ENCODE measurements at places on chromosomes 7 and 10.

DNA sequence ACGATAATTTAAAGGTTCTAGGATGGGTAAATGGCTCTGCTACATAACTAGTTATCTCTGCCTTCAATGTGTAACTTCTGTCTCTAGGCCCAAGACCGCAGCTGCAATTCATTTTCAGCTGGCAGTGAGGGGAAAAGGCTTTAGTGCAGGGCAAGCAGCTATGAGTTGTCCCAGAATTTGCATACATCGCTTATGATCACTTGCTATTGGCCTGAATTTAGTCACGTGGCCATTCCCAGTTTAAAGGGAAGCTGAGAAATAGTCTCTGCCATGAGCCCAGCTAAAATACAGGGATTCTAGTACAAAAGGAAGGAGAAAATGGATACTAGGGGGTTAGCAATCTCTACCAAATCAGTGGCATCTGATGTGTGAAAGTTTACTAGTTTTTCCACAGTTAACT is 145.8 kb upstream of the IMMP2L start:
- no peak for DNase-seq

DNA sequence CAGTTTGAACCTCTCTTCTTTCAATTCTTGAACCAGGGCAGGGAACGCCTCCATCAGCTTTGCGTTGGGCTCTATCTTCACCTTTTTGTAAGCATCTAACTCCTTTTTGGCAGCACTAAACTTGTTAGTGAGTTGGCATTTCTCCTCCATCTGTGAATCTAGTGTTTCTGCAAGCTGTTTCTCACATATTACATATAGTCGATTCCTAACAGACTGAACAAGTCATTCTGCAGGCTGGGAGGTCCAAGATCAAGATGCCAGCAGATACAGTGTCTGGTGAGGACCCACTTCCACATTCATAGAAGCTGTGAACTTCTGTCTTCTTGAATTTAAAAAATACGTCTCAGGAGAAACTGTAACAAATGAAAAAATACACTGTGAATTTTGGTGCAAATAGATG is 539.7 kb downstream of the ANKRD7 start:
- DNase-seq = no peak

DNA sequence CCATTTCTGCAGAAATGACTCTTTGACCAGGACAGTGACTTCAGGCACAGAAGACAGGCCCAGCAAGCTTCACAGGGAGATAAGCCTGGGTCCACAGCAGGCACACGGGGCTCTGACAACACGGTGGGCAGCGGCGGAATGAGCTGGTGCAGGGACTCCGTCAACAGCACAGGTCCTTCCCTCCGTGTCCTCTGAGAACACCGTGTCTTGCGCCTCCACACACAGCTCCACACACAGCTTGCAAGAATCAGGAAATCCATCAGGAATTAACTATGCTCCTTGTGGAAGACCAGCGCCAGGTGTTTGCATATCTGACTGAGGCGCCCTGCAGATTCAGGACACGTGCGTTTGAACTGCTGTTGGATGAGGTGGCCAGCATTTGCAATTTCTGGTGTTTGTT is 39.6 kb downstream of the TCERG1L start:
- no peak for DNase-seq

DNA sequence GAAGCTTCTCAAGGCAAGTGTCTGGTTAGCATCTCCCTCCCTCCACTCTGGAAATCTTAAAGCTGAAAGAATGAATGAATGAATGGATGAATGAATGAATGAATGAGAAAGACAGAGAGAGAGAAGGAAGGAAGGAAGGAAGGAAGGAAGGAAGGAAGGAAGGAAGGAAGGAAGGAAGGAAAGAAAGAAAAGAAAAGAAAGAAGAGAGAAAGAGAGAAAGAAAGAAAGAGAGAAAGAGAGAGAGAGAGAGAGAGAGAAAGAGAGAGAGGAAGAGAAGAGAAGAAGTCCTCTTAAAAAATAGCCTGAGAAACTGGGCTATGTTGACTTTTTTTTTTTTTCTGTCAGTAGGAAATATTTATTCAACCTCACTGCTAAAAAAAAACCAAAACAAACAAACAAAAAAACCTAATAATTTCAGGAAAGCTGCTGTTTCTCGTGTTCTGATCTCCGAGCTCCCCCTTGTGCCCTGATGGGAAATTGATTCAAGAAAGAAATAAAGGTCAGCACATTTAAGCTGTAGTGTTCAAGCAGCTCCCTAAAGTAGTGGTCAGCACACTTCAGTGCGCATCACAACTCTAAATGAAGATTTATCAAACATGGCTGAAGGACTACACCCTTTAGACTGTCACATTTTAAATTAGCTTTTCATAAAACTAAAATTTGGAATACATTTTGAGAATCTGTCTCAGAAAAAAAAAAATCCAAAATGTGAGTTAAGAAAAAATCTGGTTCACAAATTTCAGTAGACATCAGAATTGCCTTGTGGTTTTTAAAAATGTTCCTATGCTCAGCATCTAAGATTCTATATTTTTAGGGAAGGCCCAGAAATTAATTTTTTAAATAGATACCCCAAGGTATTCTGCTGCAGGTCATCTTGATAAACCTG is 154.3 kb downstream of the ELAPOR2 start:
- DNase-seq = no peak

- no peak for DNase-seq
Observed at GRCh38 chr7:27138985-27139333, 4.5 kb downstream of the HOXA5 start.

DNA sequence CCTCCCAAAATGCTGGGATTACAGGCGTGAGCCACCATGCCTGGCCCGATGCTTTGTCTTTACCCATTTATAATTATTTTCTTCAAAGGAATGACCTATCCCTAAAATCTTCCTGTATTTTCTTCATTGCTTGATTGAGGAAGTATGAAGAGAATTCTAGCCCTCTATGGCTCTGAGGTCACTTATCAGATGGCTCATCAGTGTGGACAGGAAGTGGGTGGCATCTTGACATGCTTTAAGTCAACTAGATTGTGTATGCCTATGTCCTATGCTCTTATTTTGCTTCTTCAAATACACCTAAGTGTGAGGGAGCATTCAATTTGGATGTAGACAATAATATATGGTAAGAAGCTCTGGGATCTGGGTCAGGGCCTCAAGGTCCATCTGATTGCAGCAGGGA is 1020.5 kb downstream of the LRMDA start:
- no peak for DNase-seq

DNA sequence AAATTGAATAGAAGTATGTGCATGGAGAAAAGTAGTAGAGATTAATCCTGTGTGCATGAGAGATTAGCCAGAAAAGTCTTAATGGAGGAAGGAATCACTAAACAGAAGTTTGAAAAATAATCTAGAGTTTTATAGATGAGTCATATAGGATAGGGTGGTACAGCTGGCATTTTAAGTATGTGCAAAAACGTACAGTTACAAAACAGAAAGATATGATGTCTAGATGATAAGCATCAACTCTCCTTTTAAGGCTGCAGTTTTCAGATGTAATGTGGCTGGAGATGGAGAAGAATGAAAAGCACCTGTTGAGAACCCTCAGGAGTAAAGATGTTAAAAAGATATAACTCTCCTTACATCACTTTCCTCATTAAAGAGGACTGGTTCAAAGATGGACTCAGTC is 271.3 kb downstream of the STK31 start:
- DNase-seq = no peak

DNA sequence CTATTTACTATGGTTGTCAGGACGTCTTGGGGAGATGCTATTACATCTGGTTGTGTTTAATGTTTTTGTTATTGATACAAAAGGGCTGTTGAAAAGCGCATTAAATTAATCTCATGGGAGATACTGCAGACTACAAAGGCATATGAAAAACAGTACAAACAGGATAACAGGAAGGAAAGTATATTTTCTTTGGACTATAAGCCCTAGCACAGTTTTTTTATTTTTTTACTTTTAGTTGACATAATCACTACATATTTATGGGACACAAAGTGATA is 341.3 kb downstream of the ARL4A start:
- no peak for DNase-seq

DNA sequence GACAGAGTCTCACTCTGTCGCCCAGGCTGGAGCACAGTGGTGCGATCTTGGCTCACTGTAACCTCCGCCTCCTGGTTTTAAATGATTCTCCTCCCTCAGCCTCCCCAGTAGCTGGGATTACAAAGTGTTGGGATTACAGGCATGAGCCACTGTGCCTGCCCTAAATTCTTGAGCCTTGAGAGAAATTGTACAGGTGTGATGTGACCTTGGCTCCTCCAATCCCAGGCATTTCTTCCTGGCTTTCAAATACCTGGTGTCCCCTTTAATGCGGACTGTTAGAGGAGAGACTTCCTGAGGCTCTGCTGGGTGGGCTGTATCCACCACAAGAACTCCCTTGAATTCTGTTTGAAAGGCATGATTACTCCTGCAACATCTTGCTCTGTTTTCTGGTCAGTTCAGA is 15.0 kb downstream of the MORN4 start:
- DNase-seq = no peak

GRCh38 chr10:104209575-104210198 is 22.5 kb downstream of the CFAP43 start:
- DNase-seq = no peak

DNA sequence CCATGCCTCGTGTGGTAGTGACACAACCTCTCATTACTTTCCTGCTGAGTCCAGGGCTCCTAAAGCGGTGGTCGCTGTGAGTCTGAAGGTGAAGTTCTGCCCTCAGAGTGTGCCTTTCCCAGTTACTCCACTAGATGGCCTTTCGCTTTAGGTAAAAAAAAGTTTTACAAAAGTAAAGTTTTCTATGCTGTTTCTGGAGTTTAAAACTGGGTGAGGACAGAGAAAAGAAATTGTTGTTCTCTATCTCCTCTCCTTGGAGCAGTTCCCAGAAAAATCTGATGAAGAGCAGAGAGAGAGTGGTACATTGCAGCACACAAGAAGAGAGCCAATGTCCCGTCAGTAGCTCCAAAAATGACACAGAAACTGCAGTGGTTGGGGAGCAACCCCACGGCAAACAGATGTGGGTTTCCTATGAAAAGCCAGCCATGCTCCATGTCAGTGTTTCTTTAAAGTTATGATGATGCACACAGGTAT is 257.1 kb downstream of the GLI3 start:
- DNase-seq = no peak

DNA sequence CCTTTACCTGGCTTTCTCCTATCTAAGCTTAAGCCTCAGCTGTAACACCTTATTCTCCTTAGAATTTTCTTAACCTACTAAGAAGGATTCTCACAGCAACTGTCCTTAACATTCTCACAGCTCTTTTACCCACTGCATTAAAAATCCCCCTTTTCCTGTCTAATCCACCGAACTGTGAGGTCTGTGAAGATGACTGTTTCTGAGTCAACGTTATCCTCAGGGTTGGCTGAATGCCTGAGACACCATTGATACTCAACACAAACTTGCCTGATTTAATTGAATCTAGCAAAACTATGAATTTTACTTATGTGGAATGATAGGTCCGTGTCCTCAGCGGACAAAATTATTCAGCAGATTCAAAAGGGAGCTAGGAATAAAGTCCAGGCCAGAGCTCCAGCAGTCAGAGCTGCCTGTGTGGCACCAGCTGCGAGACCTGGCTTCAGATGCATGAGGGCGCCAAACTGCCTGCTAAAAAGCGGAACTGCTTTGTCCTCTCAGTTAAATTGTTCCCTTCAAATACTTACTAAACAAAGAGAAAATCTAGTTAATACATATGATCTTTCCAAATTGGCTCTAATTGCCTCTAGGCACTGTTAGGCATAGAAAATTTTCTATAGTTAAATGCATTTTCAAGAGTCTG is 33.4 kb upstream of the VWDE start:
- no peak for DNase-seq

GRCh38 chr7:151607464-151607867 is 87.8 kb upstream of the RHEB start:
- no peak for DNase-seq

Data from retinal pigment epithelial cell (primary cell).